H1 (cell line): ENCODE measurements at places on chromosomes 6 and 20. TPM values are rescaled to one million over a fixed set of nuclear protein-coding genes. Genes with fewer than 3 reads are reported as not detected.
A peak's percentile ranks its signal among the peaks of the same experiment; 100 is the strongest.

MCHR2 gene
- total RNA-seq: not detected in 2 replicates

HLA-DPB1 gene
- total RNA-seq: 32.3 and 37.8 TPM in 2 replicates

RIOK1 gene
- total RNA-seq: 26.2 and 26.9 TPM in 2 replicates

GCNT2 gene
- total RNA-seq: 52.5 and 54.3 TPM in 2 replicates

EYS gene
- 0.13 TPM in 1 of 2 replicates, not detected in the other for total RNA-seq

UQCC2 gene
- total RNA-seq: 104 and 107 TPM in 2 replicates

DSP gene
- 48.5 and 50.5 TPM in 2 replicates for total RNA-seq

TDRD6 gene
- total RNA-seq: 0.19 TPM in 1 of 2 replicates, not detected in the other

LY6G6C gene
- 0.33 TPM in 1 of 2 replicates, not detected in the other for total RNA-seq

DNA sequence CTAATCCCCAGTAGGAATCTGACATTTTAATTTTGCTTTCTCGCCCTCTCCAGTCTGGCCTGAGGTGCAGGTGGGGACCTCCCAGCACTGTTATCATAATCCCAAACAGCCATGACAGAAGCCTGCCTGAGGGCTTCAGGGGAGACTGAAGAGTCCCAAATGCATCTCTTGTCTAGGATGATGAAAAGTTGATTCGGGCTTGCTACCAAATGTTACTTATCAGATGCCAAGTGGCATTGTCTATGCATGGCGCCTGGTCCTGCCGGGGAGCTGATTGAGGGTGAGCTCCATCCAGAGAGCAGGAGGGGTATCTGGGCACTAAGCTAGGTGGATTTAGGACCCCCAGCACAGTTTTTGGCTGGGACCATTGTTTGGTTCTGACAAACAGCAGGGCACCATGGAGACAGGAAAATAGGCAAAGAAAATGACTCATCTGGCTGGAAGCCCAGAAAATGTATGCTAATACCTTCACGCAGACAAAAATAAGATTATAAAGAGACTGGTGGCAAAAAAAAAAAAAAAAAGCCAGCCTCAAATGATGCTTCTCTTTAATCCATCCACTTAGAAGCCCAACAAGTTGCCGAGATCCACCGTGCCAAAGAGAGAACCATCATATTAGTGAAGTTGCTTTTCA is 513.7 kb upstream of the SULF2 start:
- DNase-seq: no peak

DNA sequence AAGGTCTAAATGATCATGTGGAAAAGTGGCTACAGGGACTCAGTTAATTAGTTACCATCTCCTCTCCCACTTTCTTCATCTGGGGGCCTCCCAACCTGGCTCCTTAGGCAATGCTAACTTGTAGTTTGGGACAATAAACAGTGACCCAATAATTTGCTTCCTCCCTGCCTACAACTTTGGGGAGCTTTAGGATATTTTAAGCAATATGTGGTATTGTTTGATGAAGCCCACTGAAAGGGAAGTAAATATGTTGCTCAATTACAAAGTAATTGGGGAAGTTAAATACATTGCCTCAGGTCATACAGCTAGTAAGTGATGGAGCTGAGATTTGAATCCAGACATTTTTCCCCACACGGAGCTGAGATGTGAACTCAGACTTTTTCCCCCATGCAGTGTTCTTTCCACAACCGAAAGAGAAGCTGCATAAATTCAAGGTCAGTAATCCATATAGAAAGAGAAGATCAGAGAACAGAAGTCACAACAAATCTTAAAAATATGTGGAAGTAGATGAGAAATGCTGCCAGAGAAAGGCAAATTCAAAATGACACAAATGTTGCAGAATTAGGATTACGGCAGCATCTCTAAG is 26.6 kb downstream of the ZHX3 start:
- DNase-seq: no peak

DNA sequence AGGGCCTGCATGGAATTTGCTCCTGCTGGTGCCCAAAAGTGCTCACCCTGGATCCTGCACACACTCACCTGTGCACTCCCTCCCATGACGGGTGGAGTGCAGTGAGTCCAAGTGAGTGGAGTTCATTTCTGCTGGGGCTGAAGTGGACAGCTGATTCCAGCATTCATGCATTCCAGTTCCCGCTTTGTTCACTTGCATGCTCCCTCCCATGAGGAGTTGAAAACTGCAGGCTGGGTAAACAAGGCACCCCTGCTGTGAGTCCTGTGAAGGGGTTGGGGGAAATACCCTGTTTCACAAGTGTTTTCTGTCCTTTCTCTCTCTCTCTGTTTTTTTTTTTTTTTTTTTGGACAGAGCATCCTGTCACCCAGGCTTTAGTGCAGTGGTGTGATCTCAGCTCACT is 454.1 kb upstream of the NOX3 start:
- DNase-seq: no peak

DNA sequence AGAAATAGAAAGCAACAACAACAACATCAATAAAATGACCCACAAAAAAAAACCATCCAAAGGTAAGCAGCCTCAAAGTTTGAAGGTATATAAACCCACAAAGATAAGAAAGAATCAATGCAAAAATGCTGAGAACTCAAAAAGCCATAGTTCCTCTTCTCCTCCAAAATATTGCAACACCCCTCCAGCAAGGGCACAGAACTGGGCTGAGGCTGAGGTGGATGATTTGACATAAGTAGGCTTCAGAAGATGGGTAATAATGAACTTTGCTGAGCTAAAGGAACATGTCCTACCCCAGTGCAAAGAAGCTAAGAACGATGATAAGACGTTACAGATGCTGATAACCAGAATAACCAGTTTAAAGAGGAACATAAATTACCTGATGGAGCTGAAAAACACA is 188.8 kb upstream of the BTBD3 start:
- no peak for DNase-seq

DNA sequence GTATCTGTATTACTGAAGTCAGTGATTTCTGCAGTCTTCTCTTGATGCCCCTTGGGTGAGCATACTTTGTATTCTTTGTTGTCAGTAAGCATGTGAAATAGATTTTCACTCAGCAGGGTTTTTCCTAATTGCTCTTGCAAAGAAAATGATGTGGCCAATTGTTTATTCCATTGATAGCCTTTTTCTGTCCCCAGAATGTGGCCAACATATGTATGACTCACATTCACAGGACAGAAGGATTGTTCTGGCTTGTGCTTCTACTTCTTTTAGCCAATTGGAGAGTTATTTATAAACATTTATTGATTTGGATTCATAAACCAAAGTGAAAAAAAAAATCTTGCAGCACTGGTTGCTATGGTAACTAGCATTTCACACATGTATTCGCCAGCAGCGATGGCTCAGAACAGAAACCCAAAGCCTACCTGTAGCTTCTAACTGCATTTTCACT is 54.4 kb upstream of the RBM24 start:
- no peak for DNase-seq

- DNase-seq: peak; percentile 80
Measured at GRCh38 chr20:32743237-32744112, at the start of gene COMMD7. COMMD7 (minus strand) TSS chr20:32743467; CDS start chr20:32743391, 76 bp downstream.

GRCh38 chr20:19668418-19668817 is 89.6 kb upstream of the RIN2 start:
- DNase-seq: no peak

GRCh38 chr6:112235956-112236355 is 18.4 kb downstream of the LAMA4 start:
- no peak for DNase-seq

DNA sequence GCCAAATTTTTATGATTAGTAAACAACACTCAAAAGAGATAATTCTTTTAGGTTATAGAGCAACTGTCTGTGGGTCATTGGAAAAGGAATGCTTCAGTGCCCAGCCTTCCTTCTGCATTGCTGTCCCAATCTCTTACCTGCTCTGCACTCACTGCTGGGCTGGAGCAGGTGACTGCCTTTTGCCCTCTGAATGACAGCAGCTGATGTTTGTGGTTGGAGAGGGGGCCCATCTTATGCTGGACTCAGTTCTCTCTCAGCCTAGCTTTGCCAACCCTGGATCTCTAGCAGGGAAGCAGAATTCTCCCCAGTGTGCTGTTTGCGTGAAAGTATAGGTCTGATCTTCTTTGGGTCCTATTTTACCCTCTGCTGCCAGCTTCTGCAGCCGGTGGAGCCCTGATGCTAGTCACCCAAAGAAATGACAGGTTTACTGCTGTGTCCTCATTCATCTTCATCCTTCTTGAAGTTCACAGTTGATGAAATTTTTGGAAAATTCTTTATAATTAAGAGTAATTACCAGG is 193.5 kb downstream of the ARID1B start:
- no peak for DNase-seq

DNA sequence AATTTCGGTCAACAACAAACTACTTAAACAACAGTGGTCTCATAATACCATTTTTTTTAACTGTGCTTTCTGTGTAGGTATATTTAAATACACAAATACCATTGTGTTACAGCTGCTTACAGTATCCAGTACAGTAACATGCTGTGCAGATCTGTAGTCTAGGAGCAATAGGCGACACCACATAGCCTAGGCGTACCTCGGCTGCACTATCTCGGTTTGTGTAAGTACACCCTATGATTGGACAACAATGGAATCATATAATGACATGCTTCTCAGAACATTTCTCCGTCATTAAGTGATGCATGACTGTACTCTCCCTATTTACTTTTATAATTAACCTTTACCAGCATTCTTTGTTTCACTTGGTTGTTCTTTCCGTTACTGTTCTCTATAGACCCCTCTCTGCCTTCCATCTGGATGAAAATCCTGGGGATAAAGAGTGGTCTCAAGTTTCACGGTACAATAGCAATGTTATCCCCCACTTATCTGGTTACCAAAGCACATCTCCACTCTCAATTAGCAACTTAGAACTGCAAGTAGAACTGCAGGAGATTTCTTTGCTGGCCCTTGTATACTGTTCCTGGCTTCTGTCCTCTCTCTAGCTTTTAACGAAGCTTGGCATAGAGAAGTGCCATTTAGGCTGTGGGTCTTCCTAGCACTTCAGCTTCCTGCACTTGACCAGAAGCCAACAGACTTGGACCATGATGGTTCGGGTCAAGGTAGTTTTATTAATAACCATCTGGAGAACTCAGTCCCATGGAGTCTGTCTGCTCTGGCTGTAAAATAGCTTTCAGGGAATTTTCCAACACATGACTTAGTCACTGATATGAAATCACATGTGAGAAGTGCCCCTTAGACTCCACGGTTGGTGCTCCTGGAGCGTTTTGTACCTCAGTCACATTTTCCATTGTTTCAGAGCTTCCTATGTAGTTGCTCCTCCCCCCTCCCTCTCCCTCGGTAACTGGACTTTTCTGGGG is 80.4 kb upstream of the POPDC3 start:
- DNase-seq: no peak

GRCh38 chr20:651713-652614 is 1.0 kb downstream of the SRXN1 start:
- DNase-seq: no peak

- DNase-seq: no peak
Measured at GRCh38 chr6:98769546-98769945, 64.8 kb upstream of the POU3F2 start.

- DNase-seq: no peak
Measured at GRCh38 chr6:166743406-166744222, 116.6 kb upstream of the RPS6KA2 start.

DNA sequence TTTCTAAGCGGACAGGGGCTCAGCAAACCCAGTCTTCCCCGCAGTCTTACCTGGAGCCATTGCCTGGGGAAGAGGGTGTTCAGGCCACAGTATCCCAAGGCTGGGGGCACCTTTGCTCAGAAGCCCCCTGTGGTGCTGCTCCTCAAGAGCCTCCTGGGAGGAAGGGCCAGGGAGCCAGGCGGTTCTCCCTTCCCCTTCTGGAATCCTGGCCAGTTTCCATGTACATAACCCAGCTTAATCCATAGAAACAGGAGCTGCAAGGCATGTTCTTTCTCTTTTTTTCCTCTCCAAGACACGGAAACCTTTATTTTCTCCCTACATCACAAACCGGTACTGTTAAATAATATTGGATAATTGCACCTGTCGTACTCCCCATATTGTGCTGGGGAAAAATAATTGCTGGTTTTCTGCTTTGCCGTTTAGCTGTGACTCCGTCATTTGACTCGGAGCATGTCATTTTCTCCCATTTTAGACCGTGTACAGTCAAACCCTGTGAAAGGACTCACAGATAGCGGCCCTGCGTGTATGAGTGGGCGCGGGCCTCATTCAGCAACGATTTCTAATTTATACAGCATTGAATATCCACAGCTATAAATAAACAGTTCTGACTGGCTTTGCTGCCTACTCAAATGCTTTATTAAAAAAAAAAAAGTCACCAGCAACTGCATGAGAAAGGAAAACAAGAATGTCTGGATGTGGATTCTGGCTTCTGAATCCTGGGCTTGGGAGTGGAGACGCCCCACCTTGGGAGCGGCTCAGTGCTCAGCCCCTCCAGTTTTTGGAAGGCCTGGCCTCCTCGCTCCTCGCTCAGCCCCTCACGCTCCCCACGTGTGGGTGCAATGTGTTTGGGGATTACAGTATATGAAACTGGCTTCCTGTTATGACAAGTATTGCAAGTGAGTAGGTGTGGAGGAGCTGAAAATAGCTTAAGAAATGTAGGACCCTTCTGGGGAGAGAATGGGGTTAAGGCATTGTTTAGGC is 67.3 kb downstream of the ADTRP start:
- DNase-seq: no peak

DNA sequence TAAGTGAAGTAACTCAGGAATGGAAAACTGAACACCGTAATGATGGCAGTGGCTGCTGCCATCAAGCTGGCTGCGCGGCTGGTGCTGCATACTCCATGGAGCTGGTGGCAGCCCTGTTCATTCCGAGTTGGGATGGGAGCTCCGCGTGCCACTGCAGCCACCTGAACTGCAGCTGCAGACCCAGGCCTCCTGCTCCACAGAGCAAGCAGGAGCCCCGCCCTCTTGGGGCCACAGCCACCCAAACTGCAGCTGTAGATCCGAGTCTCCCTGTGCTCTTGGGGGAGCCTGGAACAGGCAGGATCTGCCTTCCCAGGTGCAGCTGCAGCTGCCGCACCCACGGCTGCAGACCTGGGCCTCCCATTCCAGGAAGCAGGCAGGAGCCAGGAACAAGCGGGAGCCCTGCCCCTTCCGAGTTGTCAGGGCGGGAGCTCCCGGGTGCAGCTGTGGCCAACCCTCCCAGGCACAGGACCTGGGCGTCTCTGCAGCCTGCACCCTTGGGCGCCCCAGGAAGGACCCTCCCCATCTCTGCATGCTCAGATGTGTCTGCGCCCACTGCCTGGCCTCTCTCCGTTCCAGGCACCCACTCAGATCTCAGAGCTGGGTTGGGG is 120.2 kb downstream of the GMPR start:
- DNase-seq: no peak

GRCh38 chr6:137486416-137486815 is 7.8 kb downstream of the OLIG3 start:
- DNase-seq: no peak

- DNase-seq: peak; percentile 73
Measured at GRCh38 chr20:1900321-1900801, 5.2 kb downstream of the SIRPA start.
